Transverse colon (tissue), 4 donors: ENCODE measurements at places on chromosomes 5 and 9.

DNA sequence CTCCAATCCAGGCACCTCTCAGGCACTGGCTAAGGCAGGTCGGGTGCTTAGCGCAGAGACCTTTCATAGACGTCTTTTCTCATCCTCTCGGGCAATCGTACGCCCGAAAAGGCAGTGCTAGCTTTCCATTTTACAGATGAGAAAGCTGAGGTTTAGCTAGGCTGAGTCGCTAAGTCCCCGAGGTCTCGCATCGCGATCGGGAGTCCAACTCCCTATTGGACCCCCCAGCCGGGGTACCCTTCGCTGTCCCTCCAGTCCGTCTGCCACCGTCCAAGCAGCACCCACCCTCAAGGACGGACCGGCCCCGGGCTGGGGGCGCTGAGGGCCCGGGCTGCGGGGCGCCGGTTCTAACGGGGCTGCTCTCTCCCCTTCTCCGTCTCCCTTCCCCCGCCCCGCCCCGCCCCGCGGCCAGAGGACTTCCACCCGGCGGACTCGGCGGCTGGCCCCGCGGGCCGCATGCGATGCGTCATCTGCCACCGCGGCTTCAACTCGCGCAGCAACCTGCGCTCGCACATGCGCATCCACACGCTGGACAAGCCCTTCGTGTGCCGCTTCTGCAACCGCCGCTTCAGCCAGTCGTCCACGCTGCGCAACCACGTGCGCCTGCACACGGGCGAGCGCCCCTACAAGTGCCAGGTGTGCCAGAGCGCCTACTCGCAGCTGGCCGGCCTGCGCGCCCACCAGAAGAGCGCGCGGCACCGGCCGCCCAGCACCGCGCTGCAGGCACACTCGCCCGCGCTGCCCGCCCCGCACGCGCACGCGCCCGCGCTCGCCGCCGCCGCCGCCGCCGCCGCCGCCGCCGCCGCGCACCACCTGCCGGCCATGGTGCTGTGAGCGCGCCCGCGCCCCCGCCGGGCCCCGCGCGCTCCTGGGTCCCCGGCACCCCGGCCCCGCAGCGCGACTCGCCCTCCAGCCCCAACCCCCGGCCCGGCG lies 12.5 kb upstream of the EXOSC2 start:
- H3K27ac ChIP-seq = no peak overlapping the region
- peaks cover 20% of the 10 kb centered on the region for H3K27me3 ChIP-seq
- H3K4me3 ChIP-seq = peak overlapping the region; percentile 41
- peak; percentile 89 for DNase-seq
- H3K4me1 ChIP-seq = peaks cover 11% of the 10 kb centered on the region
- H3K36me3 ChIP-seq = no peaks in the 10 kb centered on the region

- no peaks in the 10 kb centered on the region for H3K36me3 ChIP-seq
- no peaks in the 10 kb centered on the region for H3K27me3 ChIP-seq
- no peaks in the 10 kb centered on the region for H3K4me1 ChIP-seq
- no peak overlapping the region for H3K4me3 ChIP-seq
Observed at GRCh38 chr9:106560540-106560939, 302.4 kb upstream of the ZNF462 start.

- H3K36me3 ChIP-seq = no peaks in the 10 kb centered on the region
- H3K27ac ChIP-seq = no peak overlapping the region
- DNase-seq = no peak
- H3K4me3 ChIP-seq = no peak overlapping the region
Observed at GRCh38 chr9:109707355-109707754, 72.6 kb upstream of the PALM2AKAP2 start.

GRCh38 chr9:94630833-94631232 lies 8.5 kb downstream of the FBP1 start:
- H3K27me3 ChIP-seq = no peaks in the 10 kb centered on the region
- peak overlapping the region; percentile 22 for H3K27ac ChIP-seq
- no peak overlapping the region for H3K4me3 ChIP-seq
- H3K36me3 ChIP-seq = no peaks in the 10 kb centered on the region
- peaks cover 3% of the 10 kb centered on the region for H3K4me1 ChIP-seq
- DNase-seq = no peak

DNA sequence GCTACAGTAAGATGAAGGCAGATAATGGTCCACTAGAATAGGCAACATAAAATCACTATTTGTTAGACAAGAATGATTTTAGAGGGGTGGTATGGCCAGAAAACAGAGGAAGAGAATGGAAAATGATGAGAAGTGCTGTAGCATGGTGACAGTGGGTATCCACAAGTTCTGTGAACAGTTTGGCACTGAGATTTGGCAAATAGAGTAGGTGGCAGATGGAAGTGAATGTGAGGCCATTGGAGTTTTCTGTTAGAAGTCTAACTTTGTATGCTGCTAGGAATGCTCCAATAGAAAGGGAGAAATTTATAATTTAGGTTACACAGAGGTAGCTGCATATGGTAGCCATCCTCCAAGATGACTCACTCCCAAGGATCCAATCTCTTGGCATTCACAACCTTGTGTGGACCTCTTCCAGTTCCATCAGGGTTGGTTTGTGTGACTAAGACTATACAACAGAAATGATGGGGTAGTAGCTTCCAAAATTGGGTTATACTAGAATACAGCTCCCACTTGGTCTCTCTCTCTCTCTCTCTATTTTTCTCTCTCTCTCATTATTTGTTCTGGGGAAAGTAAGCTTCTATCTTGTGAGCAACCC lies 646.9 kb upstream of the ZNF608 start:
- DNase-seq = no peak
- no peaks in the 10 kb centered on the region for H3K27me3 ChIP-seq
- no peaks in the 10 kb centered on the region for H3K36me3 ChIP-seq
- H3K4me1 ChIP-seq = no peaks in the 10 kb centered on the region

GRCh38 chr5:377326-377981 lies 55.9 kb downstream of the AHRR start:
- no peaks in the 10 kb centered on the region for H3K36me3 ChIP-seq
- no peak overlapping the region for H3K4me3 ChIP-seq
- peaks cover 21% of the 10 kb centered on the region for H3K27me3 ChIP-seq
- peak; percentile 3 for DNase-seq
- H3K27ac ChIP-seq = no peak overlapping the region
- no peaks in the 10 kb centered on the region for H3K4me1 ChIP-seq

GRCh38 chr9:135665795-135666189 lies 2.7 kb downstream of the LCN9 start:
- DNase-seq = no peak
- no peak overlapping the region for H3K4me3 ChIP-seq
- H3K36me3 ChIP-seq = no peaks in the 10 kb centered on the region
- no peak overlapping the region for H3K27ac ChIP-seq

DNA sequence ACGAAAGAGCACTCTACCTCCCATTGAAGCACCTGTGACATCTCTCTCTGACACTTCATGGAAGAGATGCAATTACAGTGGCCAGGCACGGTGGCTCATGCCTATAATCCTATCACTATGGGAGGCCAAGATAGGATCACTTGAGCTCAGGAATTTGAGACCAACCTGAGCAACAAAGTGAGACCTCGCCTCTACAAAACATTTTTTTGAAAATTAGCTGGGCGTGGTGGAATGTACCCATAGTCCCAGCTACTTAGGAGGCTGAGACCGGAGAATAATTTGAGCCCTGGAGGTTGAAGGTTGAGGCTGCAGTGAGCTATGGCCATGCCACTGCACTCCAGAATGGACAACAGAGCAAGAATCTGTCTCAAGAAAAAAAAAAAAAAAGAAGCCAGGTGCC lies 45.5 kb downstream of the GLDC start:
- H3K27ac ChIP-seq = no peak overlapping the region
- DNase-seq = no peak
- no peaks in the 10 kb centered on the region for H3K36me3 ChIP-seq
- no peaks in the 10 kb centered on the region for H3K27me3 ChIP-seq
- H3K4me1 ChIP-seq = no peaks in the 10 kb centered on the region

GRCh38 chr5:160071516-160071915 lies 47.7 kb downstream of the PWWP2A start:
- no peaks in the 10 kb centered on the region for H3K36me3 ChIP-seq
- no peak overlapping the region for H3K4me3 ChIP-seq
- no peak overlapping the region for H3K27ac ChIP-seq

- no peak overlapping the region for H3K4me3 ChIP-seq
- no peak overlapping the region for H3K27ac ChIP-seq
- no peaks in the 10 kb centered on the region for H3K36me3 ChIP-seq
- no peaks in the 10 kb centered on the region for H3K4me1 ChIP-seq
- DNase-seq = no peak
Observed at GRCh38 chr5:151607304-151607703, 16.2 kb upstream of the FAT2 start.

DNA sequence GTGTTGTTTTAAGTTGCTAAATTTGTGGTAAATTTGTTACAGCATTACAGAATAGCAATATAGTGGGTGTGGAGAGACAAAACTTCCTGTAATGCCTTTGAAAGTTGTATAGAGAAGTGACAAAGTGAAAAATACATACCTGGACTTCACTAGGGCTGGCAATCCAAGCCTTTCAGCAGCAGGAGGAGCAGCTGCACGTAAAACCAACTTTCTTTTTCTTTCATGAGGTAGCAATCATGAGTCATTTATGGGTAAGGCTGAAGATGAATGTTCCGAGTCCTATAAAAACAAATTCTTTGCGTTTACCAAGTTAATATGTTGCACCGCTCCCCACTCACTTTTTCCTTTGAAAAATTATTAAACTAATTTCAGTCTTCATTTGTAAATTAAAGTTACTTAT lies 1138.2 kb downstream of the TAF11L14 start:
- no peaks in the 10 kb centered on the region for H3K4me1 ChIP-seq
- H3K36me3 ChIP-seq = no peaks in the 10 kb centered on the region
- no peak overlapping the region for H3K4me3 ChIP-seq
- DNase-seq = no peak

DNA sequence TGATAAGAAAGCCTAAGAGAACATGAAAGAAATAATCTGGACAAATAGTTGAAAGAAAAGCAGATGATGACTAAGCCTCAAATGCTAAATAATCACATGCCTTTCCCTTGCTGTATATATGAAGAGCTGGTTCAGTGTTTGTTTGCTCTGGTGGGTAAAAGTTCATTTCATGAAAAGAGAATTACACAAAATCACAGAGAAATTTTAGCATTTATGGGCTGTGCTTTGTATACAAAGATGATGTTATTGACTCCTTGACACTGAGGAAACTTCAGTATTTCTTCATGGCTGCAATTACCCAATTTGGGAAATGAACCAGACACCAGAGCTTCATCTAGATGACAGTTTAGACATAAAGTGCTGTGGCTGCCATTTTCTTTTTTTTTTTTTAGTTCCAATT lies 527.2 kb downstream of the NR2F1-AS1 start:
- no peak for DNase-seq
- H3K27me3 ChIP-seq = no peaks in the 10 kb centered on the region
- H3K4me3 ChIP-seq = no peak overlapping the region
- H3K27ac ChIP-seq = no peak overlapping the region

DNA sequence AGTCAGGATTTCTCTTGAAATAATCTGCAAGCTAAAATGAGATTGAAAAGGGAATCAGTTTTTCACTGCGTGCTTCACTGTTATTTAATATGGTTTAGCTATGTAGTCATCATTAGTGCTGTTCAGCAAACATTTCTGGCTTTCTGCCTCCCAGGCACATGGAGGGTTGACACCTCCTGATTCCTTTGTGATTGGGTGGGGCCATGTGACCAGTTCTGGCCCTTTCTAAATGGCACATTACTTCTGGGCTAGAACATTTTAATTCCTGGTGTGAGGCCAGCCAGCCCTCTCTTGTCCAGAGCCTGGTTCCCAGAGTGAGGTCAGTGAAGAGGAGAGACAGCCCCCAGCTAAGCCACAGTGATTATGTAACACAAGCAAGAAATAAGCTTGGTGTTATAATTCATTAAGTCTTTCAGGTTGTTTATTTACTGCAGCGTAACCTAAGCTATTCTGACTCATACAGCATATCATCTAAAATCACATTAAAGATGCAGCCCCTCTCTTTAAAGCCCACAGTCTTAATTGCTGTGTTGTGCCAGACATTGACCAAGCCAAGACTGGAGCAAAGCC lies 17.4 kb upstream of the ARSI start:
- H3K27me3 ChIP-seq = no peaks in the 10 kb centered on the region
- no peak overlapping the region for H3K27ac ChIP-seq
- peak; percentile 55 for DNase-seq
- no peak overlapping the region for H3K4me3 ChIP-seq
- H3K36me3 ChIP-seq = no peaks in the 10 kb centered on the region

DNA sequence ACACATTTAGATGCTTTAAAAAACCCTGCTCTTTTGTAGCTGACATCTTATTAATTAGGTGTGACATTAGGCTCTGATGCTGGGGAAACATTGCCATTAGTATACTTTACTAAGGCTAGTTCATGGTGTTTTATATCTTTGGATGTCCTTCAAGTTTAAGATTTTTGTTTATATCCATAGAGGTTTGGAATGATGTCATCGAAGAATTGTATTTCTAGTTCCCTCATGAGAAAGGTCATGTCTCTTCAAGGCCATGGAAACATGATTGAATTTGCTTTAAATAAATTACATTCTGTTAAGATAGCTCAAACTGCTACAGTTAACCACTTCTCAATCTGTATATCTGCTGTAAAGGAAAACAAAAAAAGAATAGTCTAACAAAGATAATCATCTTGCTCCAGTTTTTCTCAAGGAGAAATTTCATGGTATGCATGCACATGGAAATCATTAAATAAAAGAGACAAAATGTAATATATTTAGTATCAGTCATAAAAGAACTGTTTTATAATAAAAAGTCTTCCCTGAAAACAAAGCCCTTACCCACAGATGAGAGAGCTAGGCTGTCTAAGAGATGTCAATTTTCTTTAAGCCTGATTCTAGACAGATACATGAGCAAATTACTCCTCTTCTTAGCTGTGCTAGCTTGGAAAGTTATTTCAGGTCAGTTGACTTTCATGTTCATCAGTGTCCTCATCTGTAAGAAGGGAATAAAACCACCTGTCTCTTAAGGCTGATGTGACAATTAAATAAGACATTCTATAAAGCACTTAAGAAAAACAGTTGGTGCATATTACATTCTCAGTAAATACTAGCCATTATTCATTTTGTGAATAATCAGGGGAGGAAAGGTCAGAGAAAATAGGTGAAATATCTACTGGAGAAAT lies 25.0 kb upstream of the STARD4 start:
- no peaks in the 10 kb centered on the region for H3K4me1 ChIP-seq
- H3K4me3 ChIP-seq = no peak overlapping the region
- DNase-seq = no peak
- no peak overlapping the region for H3K27ac ChIP-seq
- H3K36me3 ChIP-seq = no peaks in the 10 kb centered on the region
- no peaks in the 10 kb centered on the region for H3K27me3 ChIP-seq

GRCh38 chr5:84724683-84725082 lies 340.0 kb upstream of the EDIL3 start:
- H3K27me3 ChIP-seq = no peaks in the 10 kb centered on the region
- H3K27ac ChIP-seq = no peak overlapping the region
- H3K36me3 ChIP-seq = no peaks in the 10 kb centered on the region
- H3K4me1 ChIP-seq = no peaks in the 10 kb centered on the region
- no peak overlapping the region for H3K4me3 ChIP-seq
- no peak for DNase-seq

- DNase-seq = peak; percentile 90
- H3K27ac ChIP-seq = peak within 1 kb of the TSS; percentile 84
- H3K27me3 ChIP-seq = peaks cover 76% of the 10 kb centered on the region
Observed at GRCh38 chr9:38620483-38621433, at the start of gene ANKRD18A. Gene ANKRD18A (minus strand): TSS chr9:38620596. CDS start chr9:38620285, 311 bp downstream.

- no peak overlapping the region for H3K27ac ChIP-seq
- H3K4me3 ChIP-seq = no peak overlapping the region
- H3K27me3 ChIP-seq = no peaks in the 10 kb centered on the region
- DNase-seq = no peak
- H3K36me3 ChIP-seq = no peaks in the 10 kb centered on the region
Observed at GRCh38 chr5:33834334-33834733, 57.5 kb downstream of the ADAMTS12 start.
